SK-N-SH treated with all-trans-retinoic acid at 6 μM for 48 hours (cell line): ENCODE measurements at places on chromosomes 4 and X.
A peak's percentile ranks its signal among the peaks of the same experiment; 100 is the strongest.

- ATAC-seq, result no peak
These were observed 347.1 kb downstream of the FBXW7 start for GRCh38 chr4:152188801-152189200.

DNA sequence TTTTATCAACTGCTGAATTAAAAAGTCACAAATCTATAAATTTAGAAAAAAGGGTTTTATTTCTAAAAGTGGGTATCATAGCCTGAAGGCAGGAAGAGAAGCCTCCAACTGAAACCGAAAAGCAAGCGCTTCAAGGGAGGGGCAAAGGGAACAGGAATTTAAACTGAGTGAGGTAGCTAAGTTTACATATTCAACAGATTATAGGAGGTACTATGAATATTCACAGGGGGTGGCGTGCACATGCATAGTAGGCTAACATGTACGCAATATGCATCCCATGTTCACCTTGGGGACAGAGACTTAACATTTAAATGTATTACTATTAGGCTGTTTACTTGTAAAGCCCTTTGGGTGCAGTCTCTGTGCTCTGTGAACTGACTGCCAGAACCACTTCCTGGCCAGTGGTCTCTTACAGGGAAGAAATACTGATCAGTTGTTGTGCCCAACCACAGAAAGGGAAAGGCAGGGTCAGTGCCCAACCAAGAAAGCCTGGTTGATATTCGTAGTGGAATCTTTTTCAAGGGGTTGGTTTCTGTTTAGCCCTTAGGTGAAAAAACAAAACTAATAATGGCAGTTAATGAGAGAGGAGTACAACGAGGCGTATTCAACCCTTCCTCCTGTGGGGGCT is 168.7 kb upstream of the GALNTL6 start:
- no peak for ATAC-seq

GRCh38 chr4:88985088-88985773 is 71.8 kb downstream of the FAM13A start:
- ATAC-seq, result no peak

DNA sequence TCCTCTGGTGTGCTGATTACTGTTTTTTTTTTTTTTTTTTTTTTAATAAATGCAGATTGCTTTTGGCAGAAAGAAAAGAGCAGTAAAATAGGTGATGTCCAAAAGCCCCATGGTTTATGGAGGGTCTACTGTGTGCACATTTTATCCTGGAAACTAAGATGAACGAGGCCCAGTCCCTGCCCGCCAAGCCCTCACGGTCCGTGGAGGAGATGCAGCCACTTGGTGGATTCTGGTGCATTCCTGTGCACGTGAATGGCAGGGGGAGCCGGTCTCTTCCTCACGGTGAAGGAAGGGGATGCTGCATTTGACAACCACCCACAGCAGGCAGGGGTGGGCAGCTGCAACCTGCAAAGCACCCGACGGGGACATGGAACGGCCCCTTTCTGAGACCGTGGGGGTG is 100.2 kb upstream of the AFAP1 start:
- ATAC-seq, result no peak

DNA sequence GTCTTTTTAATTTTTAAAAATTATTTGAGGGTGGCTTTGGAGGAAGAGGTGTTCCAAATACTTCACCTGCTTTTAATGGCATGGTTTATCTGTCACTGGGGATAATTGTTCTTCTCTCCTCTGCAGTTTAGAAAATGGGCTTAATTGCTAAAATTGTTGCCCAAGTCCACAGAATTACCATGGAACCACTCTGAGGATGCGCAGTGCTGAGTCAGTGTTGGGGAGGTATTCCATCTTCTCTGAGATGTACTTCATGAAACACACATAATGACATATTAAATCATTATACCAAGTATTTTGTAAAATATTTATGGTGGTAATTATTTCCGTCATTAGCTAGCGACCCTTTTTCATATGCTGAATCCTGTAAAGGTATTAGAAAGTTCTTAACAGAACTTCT is 8.0 kb downstream of the ASB5 start:
- no peak for ATAC-seq

DNA sequence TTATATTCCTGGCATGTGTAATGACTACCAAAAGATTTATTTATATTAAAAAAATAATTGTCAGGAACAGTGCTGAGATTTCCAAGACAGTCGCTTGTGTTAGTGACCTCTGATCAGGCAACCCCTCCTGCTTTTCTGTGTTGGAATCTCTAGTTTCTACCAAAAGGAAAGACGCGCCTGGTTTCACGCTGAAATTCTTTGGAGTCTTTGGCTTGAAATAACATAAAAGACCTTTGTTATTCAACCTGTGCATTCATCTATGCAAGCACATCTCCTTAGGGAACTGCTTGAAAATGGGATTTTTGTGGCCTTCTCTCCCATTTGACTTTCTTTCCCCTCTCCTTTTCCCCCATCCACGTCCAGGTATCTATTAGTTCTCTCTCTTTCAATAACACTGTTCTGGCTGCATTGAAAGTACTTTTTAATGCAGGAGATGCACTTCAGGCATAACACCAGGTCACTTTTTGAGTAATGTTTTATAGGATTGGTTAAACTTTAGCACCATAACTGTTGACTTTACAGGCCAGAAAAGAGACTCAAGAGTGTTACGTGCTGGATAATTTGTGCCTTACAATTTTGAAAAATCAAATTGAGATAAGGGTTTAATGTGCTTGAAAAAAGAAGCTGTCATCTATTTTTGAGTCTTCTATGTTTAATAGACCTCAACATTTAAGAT is 172.7 kb downstream of the GPAT3 start:
- ATAC-seq, result no peak

- peak; percentile 97 for ATAC-seq
These were observed 139.9 kb downstream of the NDST3 start for GRCh38 chr4:118173956-118174725.

DNA sequence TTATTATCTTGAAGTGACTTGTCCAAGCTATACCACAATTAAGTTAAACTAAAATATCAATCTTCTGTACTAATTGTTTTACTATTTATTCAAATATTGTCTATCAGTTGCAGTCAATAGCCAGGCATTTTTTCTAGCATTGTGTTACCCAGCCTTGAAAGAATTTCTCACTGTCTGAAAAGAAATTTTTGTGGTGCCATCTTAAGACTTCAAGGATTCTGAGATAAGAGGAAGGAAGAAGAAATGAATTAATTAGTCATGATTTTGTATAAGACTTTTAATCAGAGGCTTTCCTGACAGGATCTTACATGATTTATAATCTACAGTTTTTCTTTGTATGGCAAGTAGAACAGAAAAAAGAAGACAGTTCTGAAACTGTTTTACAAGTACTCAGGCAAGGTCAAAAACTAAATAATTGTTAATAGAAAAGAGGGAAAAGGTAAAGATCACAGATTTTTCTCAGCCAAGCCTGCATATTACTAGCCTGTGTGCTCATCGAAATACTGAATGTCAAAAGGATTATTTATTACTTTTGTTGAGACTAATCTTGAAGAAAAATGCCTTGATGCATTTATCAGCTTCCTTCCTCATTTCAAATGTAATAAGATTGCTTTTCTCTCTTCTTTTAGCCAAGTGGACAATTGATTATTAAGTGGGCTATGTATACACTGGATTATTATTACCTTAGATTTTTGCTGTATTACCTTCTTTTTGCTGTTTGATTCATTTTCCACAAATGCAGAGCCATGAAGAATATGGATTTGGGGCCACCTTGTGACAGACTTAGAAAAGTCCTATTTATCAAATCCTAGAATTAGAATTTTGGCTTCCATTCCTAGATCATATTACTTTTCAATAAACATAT is 53.8 kb downstream of the CXCL1 start:
- ATAC-seq, result no peak

DNA sequence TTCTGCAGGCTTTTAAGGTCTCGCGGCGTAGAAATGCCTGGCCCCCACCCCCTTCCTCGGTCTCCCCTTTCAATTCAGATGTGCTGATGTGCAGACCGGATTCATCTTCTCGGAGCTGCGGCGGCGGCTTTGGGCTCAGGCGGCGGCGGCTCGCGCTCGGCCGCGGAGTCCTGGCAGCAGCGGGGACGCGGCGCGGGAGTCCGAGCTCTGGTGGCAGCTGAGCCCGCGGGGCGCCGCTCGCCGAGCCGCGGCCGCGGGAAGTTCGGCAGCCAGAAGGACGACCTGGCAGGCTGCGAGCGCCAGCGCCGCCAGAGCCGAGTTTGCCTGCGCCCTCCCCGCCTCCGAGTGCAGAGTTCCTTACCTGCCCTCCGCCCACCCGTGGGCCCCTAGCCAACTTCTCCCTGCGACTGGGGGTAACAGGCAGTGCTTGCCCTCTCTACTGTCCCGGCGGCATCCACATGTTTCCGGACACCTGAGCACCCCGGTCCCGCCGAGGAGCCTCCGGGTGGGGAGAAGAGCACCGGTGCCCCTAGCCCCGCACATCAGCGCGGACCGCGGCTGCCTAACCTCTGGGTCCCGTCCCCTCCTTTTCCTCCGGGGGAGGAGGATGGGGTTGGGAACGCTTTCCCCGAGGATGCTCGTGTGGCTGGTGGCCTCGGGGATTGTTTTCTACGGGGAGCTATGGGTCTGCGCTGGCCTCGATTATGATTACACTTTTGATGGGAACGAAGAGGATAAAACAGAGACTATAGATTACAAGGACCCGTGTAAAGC is 448 bp downstream of the TLL1 start:
- peak; percentile 72 for ATAC-seq
